ENCODE measurements at places on chromosomes 1 and 21.

- DNase-seq, result no peak
Measured at GRCh38 chr1:229138058-229138457, 132.9 kb upstream of the RAB4A start.

DNA sequence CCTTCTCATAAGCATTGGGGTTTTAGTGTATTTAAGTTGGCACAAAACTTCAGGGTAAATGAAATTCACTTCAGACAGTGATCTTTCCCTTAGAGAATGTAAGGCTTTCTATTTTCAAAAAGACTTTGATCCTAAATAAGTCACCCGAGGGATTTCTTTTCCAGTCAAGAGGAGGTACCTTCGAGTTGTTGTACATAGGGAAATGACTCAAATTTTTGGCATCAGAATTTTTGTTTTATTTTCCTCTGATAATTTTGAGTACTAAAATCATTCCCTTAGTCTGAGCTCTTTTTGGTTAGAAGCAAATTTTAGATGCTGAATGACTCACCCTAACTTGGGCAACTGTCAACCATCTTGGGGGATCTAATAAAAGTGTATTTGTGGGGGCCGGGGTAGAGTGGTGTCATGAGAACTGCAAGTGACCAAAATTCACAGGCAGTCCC, 193.9 kb downstream of the DHRS3 start:
- DNase-seq, result no peak

- no peak for DNase-seq
Measured at GRCh38 chr1:29387210-29387609, 150.9 kb downstream of the PTPRU start.

- no peak for DNase-seq
Measured at GRCh38 chr1:12697397-12697796, 18.5 kb upstream of the AADACL3 start.

DNA sequence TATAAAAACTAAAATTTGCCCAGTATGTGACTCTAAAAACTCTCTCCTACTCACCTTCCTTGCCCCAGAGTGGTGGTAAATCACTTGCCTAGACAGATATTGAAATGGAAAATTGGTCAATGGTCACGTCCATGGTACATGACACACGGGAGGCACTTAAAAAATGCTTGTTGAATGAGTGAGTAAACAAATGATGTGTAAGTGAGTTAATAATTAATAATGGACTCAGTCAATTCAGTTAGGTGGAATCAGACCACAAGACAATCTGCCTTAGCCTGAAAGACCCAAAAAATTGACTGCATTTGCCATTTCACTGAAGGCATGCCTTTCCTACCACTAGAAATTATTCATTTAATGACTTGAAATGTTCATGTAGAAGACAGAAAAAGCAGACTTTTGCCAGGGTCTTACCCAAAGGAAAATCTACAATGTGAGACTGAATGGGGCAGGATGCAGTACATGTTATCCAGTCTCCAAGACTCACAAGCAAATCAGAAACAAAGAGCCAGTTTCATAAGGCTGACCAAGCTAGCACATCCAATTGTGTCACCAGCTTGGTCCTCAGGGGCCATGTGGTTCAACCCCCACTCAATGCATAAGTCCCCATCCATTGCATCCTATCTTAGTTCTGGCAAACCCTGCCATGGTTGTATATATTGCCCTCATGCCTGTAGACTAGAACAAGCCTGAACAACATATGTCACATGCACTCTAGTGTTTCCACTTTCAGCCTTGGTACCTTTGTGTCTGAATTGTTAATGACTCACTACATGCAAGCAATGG, 73.6 kb downstream of the TBX15 start:
- no peak for DNase-seq

DNA sequence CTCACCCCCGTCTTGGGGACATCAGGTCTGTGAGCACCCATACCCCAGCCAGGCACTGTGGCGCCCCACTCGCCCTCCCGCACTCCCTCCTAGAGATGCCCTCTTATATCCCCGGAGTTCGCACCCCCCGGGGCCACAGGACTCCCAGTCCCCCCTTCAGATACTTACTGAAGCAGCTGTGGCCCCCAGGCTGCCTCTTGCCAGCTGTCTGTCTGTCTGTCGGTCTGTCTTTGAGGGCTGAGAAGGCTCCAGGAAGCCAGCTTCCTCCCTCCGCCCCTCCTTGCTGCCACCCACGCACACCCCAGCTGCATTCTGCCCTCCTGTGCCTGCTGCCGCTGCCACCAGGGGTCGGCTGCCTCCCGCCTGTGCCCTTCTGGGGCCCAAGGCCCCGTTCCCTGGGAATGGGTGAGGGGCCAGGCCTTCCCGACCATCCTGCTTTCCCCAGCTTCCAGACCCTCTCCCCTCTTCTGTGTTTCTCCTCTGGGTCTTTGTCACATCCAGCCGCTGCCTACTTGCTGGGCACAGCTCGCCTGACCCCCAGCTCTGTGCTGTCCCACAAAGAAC, at the start of gene PTPN7:
Gene PTPN7 (minus strand): TSS at position 226 of the 564 bp plus-strand sequence. CDS start 1,200 bp downstream, outside the sequence.
- no peak for DNase-seq

- no peak for DNase-seq
Measured at GRCh38 chr1:15524021-15524282, at the start of gene CASP9. CASP9 (minus strand) TSS chr1:15524215; CDS start chr1:15524200, 15 bp downstream.

DNA sequence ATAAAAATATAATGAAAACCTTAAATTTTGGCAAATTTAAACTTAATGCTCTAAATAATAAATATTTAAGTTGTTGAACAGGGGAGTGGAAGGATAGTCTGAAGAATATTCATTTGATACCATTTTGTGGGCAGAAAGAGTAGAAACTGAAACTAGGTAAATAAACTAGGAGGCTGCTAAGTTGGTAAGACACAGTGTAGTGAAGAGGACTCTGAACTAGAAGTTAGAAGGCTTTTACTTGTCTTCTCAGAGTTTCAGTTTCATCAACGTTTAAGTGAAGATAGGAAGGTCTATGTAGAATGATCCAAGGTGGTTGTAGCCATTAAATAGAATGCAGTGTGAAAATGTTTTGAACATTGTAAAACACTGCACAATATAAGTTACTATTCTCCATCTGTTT, 516.9 kb downstream of the AMY1C start:
- no peak for DNase-seq

DNA sequence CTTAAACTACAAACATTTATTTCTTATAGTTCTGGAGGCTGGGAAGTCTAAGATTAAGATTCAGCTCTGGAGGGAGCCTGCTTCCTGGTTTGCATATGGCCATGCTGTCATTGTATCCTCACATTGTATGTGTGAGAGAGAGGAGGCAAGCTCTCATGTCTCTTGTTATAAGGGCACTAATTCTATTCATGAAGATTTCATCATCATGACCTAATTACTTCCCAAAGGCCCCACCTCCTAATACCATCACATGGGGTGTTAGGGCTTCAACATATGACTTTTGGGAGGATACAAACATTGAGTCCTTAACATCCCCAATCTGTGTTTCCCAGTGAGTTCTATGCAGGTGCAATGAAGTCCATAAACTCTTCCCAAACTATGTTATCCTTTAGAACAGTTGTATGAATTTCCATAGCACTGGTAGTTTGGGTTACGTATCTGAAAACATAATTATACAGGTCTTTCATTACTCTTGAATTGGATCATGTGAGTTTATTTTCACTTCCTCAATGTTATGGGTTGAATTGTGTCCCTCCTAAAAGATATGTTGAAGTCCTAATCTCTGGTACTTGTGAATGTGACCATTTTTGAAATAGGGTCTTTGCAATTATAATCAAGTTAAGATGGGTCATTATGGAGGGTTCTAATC, 124.2 kb downstream of the RUNX1 start:
- no peak for DNase-seq

GRCh38 chr1:111488669-111489068, 14.8 kb downstream of the ADORA3 start:
- no peak for DNase-seq

- DNase-seq, result no peak
Measured at GRCh38 chr1:72567521-72567920, 285.2 kb upstream of the NEGR1 start.

DNA sequence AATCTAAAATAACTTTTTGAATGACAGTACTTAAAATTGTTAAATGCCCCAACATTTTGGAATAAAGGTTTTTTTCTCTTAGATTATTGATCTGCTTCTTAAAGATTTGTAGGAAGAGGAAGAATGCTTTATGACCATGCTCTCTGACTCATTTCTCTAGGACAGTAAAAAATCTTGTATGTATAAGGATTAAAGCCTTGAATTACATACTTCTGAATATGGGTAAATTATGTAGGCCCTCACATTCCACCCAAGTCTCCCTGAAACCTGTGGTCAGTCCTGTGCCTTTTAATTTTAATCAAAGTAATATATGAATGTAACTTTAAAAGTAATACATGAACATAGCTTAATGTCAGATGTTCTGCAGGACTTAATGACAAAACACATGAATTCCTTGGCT, 50.5 kb downstream of the ABCD3 start:
- DNase-seq, result no peak

- DNase-seq, result no peak
Measured at GRCh38 chr1:212055333-212055732, 19.8 kb downstream of the DTL start.

- no peak for DNase-seq
Measured at GRCh38 chr1:3425486-3426215, 28.8 kb upstream of the ARHGEF16 start.

GRCh38 chr1:116737855-116738321, 16.3 kb upstream of the CD2 start:
- no peak for DNase-seq

- no peak for DNase-seq
Measured at GRCh38 chr1:25710583-25711347, 89.2 kb upstream of the SELENON start.

GRCh38 chr1:205523891-205524793, 19.7 kb downstream of the CDK18 start:
- peak; percentile 75 for DNase-seq

GRCh38 chr1:182457844-182458243, 7.9 kb downstream of the RGSL1 start:
- DNase-seq, result no peak

- no peak for DNase-seq
Measured at GRCh38 chr1:231702804-231703203, 76.2 kb downstream of the DISC1 start.

GRCh38 chr1:110339407-110340206, 430 bp downstream of the RBM15 start:
- no peak for DNase-seq

DNA sequence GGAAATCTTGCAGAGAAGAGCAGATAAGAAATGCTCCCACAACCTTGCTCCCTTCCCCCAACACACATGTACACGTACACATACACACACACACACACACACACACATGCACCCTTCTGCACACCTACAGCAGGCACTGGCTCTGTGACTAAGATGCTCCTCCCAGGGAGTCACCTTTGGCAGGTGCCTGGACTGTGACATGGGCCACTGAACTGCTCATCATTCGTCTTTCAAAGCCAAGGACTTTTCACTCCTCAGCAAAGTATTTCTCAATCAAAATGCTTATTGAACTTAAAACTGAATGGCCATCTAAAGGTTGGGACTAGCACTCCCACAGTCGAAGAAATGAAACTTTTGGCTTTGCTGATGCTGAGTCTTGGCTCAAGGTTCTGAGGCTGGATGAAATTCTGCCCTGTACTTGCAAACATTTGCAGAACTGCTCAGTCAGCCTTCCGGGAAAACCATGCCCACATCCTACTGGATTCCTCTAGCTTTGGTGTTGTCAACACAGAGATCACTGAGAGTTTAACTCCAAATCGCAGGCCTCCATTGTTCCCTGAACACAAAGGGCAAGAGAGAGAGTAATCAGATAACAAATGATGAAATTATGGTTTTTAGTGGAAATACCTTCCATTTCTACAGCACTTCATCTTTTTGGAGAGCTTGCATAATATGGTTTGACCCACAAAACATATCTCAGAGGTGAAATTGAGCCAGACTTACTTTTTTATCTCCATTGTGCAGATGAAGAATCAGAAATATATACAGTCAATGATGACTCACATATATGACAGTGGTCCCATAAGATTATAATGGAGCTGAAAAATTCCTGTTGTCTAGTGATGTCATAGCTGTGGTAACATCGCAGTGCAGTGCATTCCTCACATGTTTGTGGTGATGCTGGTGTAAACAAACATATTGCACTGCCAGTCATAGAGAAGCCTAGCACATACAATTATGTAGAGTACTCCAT, 72.4 kb upstream of the BCAR3 start:
- no peak for DNase-seq

DNA sequence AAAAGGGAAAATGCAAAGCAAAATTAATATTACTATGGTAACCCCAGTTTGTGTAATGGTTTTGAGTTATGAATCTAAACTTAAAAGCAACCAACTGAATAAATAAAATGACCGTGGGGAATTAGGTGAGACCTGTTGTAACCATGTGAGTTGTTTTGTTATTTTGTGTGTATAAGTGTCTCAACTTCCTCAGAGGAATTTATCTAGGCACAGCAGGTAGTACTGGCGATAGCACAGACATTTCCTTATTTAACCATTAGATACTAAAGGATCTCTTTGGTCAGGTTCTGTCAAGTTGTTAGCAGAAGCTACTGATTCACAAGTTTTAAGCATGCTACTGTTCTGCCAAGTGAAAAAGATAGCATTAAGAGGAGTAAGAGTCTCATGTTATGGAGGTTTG, 39.3 kb upstream of the LRRC7 start:
- no peak for DNase-seq

- no peak for DNase-seq
Measured at GRCh38 chr1:112904071-112904830, 51.7 kb downstream of the SLC16A1 start.

DNA sequence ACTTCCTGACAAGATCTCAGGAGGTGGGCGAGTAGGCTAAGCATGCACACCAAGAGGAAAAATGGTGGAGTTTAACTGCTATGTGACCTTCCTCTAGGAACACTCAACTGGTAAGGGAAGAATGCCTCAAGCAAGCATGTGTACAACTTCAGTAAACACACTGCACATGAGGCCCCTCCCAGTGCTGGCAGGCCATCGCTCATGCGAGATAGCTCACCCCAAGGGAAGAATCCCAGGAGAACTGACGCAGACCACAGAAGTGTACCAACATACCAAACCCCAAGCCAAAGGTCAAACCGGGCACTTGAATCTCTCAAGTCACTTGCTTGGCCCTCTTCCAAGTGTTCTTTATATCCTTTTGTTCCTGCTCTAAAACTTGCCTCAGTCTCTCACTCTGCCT, 40.5 kb upstream of the GALNT2 start:
- DNase-seq, result no peak

DNA sequence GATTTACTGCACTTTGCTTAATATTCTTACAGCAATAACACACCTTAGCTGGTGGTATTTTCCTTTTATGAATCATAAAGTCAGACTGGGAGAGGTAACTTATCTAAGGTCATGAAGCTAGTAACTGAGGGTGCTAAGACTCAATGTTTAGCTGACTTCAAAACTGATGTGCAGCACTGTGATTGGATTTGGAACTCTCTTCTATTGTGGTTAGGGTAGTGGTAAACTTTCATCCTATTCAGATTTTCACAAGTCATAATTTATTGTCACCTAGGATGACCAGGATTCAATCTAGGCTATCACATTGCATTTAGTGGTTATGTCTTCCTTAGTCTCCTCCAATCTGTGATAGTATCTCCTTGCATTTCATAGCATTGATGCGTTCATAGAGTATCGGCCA, 18.9 kb downstream of the EPB41 start:
- no peak for DNase-seq

- DNase-seq, result no peak
Measured at GRCh38 chr21:46655230-46655629, 19.8 kb downstream of the PRMT2 start.

Data from NCI-H1048 (cell line).